ENCODE measurements at places on chromosomes 2 and 18.

- no peak for DNase-seq
These were observed 157.8 kb downstream of the LDLRAD4 start for GRCh38 chr18:13376298-13376840.

GRCh38 chr2:184598002-184598315 is 370 bp upstream of the ZNF804A start:
- no peak for DNase-seq

GRCh38 chr2:235935773-235936172 is 232.4 kb downstream of the GBX2 start:
- no peak for DNase-seq

DNA sequence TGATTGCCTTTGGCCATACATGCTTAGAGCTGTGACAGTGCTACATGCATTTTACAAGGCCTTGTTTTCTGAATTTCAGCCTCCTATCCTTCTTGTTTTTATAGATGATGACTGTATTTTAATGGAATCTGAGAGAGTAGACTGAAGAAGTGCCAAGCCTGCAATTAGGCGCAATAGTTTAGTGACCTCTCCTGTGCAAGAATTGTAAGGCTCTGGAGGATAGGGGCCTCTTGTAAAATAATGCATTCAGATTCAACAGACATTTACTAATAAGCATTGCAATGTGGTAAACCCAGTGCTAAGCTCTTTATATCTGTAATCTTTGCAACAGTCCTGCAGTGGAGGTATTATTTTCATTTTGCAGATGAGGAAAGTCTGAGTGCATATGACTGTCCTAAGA is 105.5 kb downstream of the TDRD15 start:
- no peak for DNase-seq

DNA sequence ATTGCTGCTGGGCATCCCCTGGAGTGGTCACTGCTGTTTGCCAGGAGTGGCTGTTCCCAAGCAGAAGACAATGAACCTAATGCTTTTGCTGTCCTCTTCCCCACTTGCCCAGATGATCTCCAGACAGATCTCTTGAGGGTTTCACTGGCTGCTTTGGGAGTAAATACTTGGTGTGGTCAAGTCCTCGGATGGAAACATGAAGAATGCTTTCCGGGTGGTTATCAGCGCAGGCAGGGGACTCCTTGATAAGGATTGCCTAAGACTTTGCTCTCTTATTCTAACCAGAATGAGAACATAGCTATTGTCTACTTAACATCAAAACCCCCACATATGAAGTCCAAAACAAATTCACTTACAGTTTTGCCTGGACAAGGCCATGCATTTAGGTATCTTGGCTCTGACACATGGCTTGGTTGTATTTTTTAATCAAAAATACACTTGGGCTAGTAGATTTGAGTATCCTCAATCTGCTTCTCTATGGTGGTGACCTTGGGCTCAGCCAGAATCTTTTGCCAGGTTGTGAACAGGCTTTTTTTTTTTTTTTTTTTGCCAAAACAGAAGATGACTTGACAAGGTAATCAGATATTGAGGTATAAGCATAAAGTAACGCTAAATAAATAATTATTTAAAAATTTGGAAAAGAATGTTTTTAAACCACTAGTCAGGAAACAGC is 34.8 kb upstream of the MYO3B start:
- DNase-seq: no peak

DNA sequence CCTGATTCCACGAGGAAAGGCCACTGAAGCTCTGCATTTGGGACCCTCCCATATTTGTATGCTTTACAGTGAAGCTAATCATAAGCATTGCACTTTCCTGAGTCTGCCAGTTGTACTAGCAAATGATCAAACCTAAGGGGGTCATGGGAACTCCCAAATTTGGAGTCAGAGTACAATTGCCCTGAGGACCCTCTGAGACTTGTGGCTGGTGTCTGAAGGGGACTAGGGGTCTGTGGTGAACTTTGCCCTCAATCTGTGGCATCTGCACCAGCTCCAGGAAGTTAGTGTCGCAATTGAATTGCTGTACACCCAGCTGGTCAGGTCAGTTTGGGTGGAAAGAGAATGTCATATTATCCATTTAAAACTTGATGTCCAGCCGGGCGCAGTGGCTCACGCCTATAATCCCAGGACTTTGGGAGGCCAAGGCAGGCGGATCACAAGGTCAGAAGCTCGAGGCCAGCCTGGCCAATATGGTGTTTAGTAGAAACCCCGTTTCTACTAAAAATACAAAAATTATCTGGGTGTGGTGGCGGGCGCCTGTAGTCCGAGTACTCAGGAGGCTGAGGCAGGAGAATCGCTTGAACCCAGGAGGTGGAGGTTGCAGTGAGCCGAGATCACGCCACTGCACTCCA is 18.1 kb downstream of the SOWAHC start:
- DNase-seq: no peak

- DNase-seq: no peak
These were observed 447.2 kb upstream of the SPHKAP start for GRCh38 chr2:228628682-228629081.

DNA sequence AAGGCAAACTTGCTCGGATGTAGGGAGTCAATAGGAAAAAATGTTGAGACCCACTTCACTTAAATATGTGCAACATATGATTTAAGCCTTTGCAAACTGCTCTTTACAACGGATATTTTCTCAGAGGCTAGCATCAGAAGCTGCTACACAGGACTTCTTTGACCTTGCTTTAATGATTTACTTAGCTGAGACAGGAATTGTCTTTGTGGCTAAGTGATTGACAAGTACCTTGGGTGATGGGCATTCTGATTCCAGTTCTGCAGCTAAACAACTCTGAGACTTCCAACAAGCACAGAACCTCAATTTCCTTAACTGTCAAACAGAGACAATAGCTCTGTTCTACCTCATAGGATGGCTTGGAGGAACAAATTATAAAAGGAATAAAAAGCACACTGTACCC is 150.2 kb downstream of the NCKAP5 start:
- DNase-seq: no peak

GRCh38 chr18:35389095-35389618 is 12.0 kb upstream of the ZNF396 start:
- no peak for DNase-seq

DNA sequence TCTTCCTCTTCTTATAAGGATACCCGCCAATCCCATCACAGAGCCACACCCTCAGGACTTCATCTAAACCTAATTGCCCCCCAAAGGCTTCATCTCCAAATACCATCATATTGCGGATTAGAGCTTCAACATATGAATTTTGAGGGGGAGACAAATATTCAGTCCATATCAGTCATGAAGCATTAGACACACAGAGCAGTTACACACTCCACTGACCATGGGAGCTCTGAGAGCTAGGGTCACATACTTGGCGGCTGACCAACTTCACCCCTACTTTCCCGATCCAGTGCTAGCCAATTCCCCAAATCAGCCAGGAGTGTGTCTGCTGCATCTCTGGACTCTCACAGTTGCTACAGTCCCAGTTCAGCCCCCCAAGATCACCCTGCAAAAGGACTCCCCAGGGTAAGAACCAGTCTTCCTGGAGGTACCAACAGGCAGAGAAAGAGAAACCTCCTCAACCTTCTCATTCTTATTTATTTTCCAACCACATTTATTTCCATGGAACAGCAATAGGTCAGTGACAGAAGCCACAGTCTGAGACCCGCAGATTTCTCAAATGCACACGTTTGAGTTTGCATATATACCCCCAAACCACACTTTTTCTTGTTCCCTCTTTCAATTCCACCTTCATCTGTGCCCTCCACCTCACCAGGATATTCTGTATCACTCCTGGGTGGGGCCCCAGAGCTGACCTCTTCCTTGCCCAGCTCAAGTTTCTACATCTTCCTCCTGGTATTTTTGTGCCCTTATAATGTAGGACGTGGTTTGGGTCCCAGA is 33.3 kb downstream of the SPP2 start:
- no peak for DNase-seq

DNA sequence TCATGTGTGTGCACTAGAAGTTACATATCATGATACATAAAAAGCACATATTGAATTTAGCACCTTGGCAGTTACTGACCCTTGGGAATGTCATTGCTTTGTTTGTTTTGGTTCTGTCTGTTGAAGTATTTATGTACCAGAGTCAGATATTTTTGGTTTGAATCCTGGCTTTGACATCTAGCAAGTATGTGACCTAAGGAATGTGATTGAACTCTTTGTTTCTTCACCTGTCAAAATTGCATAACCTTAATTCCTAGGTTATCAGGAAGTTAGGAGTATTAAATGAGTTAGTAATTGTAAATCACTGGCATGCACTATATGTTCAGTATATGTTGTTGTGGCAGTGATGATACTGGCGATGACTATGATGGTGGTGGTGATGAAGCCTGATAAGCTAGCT is 1003.5 kb upstream of the NRXN1 start:
- no peak for DNase-seq

DNA sequence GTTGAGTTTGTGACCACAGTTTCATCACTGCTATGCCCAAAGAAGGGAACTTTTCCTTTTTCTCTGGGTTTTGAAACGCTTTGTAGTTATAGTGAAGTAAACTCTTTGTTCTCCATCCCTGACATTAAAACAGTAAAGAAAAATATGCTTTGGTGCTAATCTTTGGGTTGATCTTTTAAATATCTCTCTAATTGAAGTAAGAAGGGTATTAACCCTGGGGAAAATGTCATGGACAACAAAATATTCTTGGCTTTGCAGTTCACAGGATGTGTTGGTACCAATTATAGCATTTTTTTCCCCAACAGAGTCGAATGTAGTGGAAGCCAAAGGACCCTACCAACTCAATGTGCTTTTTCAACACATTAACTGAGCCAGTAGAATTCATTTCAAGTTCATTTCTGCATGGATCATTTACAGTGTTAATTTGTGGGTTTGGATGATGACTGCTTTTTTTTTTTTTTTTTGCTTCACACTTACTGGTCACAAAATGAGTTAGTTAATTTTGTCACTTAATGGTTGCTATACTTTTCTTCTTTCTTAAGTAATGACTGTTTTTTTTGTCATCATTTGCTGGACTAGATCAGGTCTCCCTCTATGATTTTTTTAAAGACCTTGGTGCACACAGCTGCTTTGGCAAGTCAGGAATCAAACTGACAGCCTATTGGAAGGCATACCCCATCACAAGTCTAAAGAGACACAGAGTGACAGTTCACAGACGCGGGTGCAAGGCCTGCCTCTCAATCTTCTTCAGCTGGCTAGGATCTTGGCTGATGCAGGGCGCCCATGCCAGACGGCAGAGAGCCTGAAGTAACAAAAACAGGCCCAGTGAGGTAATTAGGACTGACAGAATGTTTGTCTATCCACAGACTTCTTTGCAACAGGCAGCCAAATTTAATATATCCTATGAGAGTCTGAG is 98.8 kb upstream of the MMADHC start:
- no peak for DNase-seq
